AG09309 (cell line): ENCODE measurements at places on chromosomes 7 and 10.
A peak's percentile ranks its signal among the peaks of the same experiment; 100 is the strongest.

DNA sequence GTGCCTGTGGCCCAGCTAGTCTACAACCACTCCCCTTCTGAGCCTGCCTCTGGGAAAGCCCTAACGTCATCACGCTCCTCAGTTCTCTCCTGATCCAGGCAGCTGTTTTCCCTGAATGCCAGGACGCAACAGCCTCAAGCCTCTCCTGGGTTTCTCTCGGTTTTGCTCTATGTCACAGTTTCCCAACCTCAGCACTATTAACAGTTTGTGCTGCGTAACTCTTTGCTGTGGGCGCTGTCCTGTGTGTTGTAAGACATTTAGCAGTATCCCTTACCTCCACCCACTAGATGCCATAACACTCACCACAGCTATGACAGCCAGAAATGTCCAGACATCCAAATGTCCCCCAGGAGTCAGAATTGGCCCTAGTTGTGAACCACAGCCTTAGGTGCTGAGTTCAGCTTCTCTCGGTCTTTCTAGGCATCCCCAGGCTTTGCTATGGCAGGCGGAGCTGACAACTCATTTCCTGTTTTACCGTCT lies 226.3 kb upstream of the NPVF start:
- no peak for DNase-seq

GRCh38 chr7:158648787-158649186 lies 55.8 kb downstream of the NCAPG2 start:
- no peak for DNase-seq

GRCh38 chr7:115911465-115911864 lies 119.1 kb downstream of the TFEC start:
- no peak for DNase-seq

GRCh38 chr7:66634816-66635215 lies 6.1 kb downstream of the KCTD7 start:
- no peak for DNase-seq

DNA sequence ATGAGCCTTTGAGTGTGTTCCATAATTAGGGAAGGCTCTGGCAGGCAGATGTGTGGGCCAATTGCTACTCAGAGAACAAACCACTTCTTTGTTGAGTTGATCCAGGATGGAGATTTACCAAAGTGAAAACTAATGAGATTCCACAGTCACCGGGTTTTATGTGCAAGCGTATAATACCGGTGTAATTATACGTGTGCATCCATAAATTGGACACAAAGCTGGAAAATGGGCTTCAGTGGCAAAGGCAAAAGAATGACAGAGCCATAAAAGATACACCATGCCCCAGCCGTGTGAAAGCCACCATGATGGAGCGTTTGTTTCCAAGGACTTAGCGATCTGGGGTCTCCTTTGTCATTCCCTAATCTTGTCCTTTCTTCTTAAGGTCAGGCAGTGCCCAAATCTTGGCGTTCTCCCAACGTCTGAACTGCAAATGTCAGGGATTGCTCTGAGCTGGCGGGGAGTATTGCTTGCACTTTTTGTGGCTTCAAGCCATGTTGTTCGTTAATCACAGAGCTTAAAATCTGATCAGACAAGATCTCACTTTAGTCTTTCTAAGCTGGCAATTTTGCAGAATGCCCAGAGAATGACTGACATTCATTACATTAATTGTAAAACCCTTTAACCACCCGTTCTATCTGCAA lies 70.1 kb downstream of the NPTX2 start:
- DNase-seq: no peak

GRCh38 chr7:44755698-44756627 lies 7.3 kb downstream of the ZMIZ2 start:
- no peak for DNase-seq

DNA sequence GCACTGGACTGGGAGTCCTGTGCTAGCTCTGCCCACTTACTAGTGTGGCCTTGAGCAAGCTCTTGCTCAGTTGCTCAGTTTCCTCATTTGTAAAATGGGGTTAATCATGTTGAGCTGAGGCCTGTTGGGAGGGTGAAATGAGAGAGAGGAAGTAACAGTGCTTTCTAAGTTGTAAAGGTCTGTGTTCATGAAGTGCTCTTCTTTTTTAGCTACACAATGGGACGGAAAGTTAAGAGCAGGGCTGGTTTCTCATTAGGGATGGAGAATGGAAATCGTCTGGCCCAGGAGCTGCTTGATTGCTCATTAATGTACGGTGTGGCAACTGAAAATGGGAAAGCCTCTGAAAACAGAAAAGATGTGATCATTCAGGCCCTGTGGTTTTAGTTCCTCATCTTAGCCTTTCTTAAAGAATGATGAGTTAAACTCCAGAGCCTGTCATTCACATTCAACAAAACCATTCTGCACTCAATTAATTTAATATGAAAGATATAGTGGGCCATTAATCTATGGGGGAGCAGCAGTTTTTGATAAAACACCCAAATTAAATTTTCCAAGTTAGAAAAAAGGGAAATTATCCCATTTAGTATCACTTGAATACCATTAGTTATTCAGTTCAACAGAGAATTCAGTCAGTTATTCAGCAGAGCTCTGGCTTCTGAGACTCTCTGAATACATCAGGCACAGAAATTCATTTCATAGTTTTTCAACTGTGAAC lies 60.5 kb downstream of the SH2D4B start:
- no peak for DNase-seq

DNA sequence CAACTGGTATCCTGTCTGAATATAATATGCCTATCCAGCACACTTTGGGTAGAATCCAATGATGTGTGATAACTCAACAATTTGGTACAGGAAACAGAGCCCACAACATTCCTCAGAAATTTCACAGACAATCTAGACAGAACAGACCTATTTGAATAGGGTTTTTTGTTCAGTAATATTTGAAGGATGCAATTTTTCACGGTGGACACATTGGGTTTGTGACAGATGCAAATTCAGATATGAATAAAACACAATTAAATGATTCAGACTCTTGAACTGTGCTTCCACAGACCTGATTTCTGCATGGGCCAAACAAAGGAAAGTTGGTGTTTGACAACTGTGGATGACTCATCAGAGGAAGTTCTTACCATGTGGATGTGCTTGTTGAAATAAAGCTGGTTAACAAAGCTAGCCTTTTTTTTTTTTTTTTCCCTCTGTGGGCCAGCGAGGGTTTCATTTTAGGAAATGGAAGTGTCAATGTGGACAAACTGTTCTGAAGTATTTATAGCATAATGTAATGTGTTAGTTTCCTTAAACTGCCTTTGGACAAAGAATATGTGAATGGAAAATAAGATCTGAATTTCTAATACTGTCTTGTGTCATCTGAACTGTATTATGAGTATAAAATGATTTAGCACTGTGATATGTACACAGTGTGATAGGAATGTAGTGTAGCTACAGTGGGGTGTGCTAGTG lies 43.2 kb upstream of the FAM133B start:
- peak; percentile 76 for DNase-seq

GRCh38 chr7:131068604-131069021 lies 259.1 kb upstream of the MKLN1 start:
- no peak for DNase-seq

- DNase-seq: peak; percentile 32
Measured at GRCh38 chr10:114259824-114260223, 20.8 kb downstream of the VWA2 start.
